Dermis blood vessel endothelial cell (primary cell): ENCODE measurements at places on chromosomes 3 and 15. TPM values are rescaled to one million over a fixed set of nuclear protein-coding genes. Genes with fewer than 3 reads are reported as not detected.
A peak's percentile ranks its signal among the peaks of the same experiment; 100 is the strongest.

The NOX5 gene
- total RNA-seq, result under 0.01 TPM in 1 of 2 replicates, not detected in the other

The SERPINI2 gene
- not detected in 2 replicates for total RNA-seq

The CD276 gene
- total RNA-seq, result 43.6 and 106 TPM in 2 replicates

The STARD9 gene
- 23.0 and 35.4 TPM in 2 replicates for total RNA-seq

The GABRB3 gene
- total RNA-seq, result 0.28 and 0.34 TPM in 2 replicates

The GOLGA8K gene
- total RNA-seq, result 0.17 and 0.19 TPM in 2 replicates

The ITPKA gene
- 0.56 and 0.68 TPM in 2 replicates for total RNA-seq

- DNase-seq, result no peak
These were observed 60.3 kb downstream of the FEM1B start for GRCh38 chr15:68337826-68338225.

DNA sequence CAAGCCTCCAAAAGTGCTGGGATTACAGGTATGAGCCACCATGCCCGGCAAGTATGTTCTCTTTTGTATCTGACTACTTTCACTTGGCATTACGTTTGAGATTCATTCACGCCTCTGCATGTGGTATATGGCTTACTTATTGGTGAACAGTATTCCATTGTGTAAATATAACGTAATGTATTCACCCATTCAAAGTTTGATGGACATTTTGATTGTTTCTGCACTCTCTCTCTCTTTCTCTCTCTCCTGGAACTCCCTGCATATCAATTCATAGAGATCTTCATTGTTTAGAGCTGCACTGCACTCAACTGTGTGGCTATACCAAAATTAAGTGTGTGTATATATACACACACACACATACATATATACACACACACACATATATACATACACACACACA, 30.4 kb downstream of the SPPL2A start:
- no peak for DNase-seq

DNA sequence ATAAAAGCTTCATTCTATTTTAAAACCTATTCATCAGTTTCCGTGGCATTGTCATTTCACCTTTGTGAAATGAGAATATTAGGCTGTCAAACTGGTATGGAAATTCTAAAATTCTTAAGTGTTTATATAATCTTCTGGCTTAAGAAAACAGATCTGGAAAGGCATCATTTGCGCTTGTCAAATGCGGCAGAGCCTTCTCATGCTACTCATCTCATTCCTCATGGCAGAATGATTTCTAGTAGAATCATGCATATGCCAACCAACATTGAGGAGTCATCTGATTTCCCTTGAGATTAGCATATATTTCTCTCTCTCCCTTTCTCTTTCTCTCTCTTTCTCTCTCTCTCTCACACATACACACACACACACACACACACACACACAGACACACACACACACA, 48.8 kb downstream of the STRIT1 start:
- DNase-seq, result no peak

GRCh38 chr15:66715720-66716655, 14.0 kb downstream of the SMAD6 start:
- no peak for DNase-seq

DNA sequence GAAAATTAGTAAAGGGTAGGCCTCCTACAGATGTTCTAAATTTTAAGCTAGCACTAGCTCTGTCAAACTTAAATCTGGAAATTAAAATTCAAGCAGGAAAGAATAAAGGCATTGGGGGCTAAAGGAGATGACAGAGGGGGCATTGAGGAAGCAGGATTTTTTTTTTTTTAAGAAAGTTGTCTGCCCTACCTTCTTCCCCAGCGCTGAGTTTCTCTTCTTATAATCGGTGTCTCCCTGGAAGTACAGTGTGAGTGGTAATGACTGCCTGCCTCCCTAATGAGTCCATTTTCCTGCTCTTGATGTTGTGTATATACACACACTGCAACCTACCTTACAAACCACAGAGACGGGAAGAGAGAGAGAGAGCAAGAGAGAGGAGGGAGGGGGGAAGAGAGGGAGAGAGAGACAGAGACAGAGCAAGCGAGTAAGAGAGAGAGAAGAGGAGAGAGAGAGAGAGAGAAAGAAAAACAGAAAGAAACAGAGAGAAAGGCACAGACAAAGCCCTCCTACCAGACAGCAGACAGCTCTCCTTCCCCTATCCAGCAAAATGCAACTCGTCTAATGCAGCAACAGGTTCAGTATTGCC, 47.0 kb downstream of the ZBTB20 start:
- DNase-seq, result peak; percentile 46

GRCh38 chr3:140014831-140015495, 80.0 kb downstream of the CLSTN2 start:
- DNase-seq, result no peak

DNA sequence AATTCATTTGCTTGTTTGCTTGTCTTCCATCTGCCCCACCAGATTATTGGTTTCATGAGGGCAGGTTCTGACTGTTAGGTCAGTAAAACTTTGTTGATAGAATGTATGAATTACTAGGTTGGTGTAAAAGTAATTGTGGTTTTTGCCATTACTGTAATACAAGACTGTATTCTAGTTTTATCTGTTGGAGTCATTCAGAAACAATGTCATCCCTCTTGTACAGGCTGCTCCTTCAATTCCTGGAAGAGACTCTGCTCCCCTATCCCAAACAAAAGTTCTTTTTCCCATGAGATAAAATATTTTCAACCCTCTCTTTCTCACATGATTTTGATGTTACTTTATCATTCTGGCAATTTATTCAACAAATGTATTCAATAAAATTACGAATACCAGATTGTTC, 115.0 kb downstream of the CHST2 start:
- no peak for DNase-seq

- DNase-seq, result no peak
These were observed 183.3 kb upstream of the SYNPR start for GRCh38 chr3:63094642-63095408.

DNA sequence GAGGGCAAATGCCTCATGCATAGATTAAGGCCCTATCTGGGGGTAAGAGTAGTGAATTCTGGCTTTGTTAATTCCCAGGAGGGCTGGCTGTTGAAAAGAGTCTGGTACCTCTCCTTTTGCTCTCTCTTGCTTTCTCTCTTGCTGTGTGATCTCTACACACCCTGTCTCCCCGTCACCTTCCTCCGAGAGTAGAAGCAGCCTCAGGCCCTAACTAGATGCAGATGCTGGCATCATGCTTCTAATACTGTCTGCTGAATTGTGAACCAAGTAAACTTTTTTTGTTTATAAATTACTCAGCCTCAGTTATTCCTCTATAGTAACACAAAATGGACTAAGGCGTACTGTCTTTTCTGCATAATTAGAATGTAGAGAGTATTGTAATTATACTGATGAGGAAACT, 908.1 kb downstream of the DIPK2A start:
- DNase-seq, result no peak

DNA sequence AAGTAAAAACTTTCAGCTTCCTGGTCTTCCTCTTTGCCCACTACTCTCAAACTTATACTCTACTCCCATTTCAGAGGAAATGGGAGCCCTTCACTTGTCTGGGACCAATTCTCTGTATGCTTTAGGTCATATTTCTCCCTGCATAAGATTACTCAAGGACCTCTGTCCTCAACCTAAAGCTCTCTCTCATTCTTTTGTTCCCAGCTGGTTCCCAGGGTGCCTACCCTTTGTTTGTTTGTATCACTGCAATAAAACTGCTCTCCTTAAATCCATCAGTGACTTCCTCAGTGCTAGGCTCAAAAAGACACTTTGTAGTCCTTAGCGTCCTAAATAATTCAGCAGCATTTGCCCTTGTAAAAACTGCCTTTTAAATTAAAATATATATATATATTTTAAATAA, 2.9 kb downstream of the NGRN start:
- no peak for DNase-seq

DNA sequence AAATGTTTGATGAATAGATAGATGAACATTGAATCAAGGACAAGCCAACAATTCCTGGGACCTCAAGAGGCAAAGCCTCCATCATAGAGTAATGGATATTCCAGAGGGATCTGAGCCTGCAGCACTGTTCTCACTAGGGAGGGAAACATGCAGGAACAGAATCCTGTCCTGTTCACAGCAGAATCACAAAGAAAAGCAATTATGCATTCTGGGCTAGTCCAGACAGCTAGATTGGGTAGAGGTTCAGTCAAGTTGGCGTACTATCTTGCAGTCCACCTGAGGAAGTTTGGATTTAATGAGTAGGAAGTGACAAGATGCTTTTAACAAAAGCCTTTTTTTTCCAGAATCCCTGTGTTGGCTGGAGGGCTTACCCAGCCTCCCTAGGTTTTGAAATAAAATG, 314.5 kb upstream of the SEMA6D start:
- DNase-seq, result no peak

DNA sequence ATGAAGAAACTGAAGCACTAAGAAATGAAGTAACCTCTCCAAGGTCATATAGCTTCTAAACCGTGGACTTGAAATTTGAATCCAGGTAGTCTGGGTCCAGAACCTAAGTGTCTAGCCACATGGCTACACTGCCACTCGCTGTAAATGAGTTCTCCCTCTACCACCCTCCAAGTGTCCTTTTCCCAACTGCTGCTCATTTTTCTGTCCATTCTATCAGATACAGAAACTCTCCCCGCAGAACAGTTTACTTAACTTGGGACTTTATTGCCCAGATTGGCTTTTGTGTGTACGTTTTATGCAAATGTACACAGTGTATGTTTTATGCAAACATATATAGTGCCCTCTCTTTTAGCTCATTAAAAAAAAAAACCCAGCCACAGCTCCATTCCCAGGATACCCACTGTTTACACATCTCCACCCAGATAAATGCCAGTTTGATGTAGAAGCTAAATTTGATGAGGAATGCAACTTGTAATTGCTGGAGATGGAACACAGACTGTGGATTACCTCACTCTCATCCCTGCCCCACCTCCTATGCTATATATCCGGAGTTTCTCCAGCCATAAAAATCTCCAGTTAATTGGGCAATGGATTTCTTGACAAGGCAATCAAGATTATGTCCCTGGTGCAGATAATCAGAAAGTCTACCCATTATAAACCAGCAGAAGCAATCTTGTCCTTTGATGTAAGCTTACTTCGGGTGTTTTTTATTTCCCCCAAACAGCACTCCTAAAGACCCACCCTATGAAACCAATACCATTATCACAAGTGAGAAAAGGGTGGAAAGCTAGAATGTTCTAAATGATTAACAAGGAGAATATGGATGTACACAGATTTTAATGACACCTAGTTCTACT, 42.0 kb downstream of the THBS1 start:
- DNase-seq, result no peak
